Osteoblast (primary cell): ENCODE measurements at places on chromosomes 13 and 19. TPM values are rescaled to one million over a fixed set of nuclear protein-coding genes. Genes with fewer than 3 reads are reported as not detected.

- no peak for DNase-seq
- H3K36me3 ChIP-seq, result no peaks in the 10 kb centered on the region
- H3K4me1 ChIP-seq, result no peaks in the 10 kb centered on the region
- no peaks in the 10 kb centered on the region for H3K27me3 ChIP-seq
These were observed 206.0 kb downstream of the FGF14 start for GRCh38 chr13:102195566-102196462.

DNA sequence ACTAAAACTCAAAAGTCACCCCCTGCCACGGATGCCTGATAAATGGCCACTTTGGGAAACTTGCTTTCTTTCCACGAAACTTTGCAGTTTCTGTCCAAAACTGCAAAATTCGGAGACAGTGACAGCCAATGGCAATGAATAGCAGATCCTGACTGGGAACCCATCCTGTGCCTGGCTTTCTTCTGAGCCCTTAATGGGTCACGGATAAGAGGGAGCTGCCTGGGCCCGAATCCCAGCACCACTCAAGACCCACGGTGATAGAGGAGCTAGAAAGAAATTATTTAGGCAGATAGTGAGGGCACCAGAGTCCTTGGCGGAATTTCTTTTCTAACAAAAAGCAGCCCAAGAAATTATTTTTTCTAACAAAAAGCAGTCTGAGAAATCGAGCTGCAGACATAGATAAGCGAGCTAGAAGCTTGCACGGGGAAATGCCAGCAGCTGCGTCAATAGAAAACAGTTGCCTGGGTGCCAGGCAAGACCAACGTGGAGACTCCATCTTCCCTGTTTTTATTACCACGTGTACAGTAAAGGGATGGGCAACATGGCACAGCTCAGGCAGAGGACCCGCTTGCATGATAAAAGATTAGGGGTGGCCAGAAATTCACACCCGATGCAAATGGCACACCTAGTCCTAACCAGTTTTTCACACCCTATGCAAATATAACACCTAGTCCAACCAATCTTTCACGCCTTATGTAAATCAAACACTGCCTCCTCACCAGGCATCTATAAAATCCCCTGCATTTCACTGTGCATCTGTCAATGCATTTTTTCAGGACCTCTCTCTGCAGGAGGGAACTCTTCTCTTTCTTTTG, 7.1 kb upstream of the HSH2D start:
- H3K27me3 ChIP-seq, result no peaks in the 10 kb centered on the region
- H3K4me1 ChIP-seq, result no peaks in the 10 kb centered on the region
- H3K36me3 ChIP-seq, result peaks cover 21% of the 10 kb centered on the region

DNA sequence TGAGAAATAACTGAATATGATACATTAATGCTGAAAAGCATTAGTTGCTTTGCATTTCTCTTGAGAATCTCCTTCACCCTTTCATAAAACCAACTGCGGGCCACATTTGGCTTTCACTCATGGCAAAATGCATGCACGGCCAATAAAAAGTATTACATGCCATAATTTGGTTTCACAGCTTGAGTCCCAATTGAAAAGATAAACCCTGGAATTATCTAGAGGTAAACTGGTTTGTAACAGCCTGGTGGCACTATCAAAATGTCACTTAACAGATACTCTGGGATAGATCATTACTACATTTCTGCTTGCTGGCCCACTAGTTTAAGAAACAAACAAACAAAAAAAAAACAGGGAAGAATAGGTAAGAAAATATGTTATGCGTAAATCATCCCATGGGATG, 3.9 kb downstream of the OBI1 start:
- peaks cover 11% of the 10 kb centered on the region for H3K4me1 ChIP-seq
- H3K4me3 ChIP-seq, result no peak overlapping the region
- H3K27ac ChIP-seq, result no peak overlapping the region
- no peaks in the 10 kb centered on the region for H3K27me3 ChIP-seq
- DNase-seq, result no peak
- peaks cover 3% of the 10 kb centered on the region for H3K36me3 ChIP-seq

The ZNF101 gene
- total RNA-seq, result 7.2 and 9.4 TPM in 2 replicates

DNA sequence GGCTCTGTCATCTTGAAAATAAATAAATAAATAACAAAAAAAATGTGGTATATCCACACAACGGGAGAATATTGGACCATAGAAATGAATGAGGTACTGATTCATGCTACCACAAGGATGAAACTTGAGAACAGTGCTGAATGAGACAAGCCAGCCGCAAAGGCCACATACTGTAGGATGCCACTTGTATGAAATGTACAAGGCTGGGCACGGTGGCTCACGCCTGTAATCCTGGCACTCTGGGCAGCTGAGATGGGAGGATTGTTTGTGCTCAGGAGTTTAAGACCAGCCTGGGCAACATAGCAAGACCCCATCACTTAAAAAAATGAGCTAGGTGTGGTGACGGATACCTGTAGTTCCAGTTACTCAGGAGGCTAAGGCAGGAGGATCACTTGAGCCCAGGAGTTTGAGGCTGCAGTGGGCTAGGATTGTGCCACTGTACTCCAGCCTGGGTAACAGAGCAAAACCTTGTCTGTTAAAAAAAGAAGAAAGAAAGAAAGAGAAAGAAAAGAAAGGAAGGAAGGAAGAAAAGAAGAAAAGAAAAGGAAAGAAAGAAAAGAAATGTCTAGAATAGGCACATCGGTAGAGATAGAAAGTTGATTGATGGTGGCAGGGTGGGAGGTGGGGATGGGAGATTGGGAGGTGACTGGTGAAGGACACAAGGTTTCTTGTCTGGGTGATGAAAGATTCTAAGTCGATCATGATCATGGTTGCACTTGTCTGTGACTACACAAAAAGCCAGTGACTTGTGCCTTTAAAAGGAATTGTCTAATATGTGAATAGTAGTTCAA, 20.3 kb downstream of the HPN start:
- H3K4me3 ChIP-seq, result no peak overlapping the region
- H3K36me3 ChIP-seq, result no peaks in the 10 kb centered on the region
- no peaks in the 10 kb centered on the region for H3K27me3 ChIP-seq
- H3K4me1 ChIP-seq, result no peaks in the 10 kb centered on the region
- DNase-seq, result peak; percentile 83

DNA sequence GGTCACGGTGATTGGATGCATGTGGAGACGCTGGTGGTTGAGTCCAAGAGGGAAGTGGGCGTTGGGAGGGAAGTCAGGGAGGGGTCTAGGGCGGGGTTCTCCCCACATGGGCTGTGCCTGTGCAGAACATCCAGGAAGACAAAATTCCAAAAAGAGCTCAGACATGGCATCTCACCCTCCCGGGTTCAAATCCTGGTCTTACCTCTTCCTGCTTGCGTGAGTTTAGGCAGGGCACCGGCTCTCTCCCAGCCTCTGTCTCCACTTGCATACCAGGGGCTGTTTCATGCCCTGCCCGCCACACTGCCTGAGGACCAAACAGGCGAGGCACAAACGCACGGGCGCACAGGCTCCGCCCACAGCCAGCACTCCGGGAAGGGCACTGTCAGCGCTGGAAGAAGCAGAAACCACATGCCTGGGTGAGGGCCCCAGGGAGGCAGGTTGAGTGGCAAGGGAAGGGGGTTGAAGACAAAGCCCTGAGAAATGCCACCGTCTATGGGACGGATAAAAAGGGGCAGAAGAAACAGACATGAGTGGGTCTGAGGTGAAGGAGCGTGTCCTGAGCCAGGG, 123.6 kb upstream of the SOX1 start:
- no peaks in the 10 kb centered on the region for H3K36me3 ChIP-seq
- H3K4me3 ChIP-seq, result no peak overlapping the region
- H3K4me1 ChIP-seq, result no peaks in the 10 kb centered on the region
- H3K27ac ChIP-seq, result no peak overlapping the region

DNA sequence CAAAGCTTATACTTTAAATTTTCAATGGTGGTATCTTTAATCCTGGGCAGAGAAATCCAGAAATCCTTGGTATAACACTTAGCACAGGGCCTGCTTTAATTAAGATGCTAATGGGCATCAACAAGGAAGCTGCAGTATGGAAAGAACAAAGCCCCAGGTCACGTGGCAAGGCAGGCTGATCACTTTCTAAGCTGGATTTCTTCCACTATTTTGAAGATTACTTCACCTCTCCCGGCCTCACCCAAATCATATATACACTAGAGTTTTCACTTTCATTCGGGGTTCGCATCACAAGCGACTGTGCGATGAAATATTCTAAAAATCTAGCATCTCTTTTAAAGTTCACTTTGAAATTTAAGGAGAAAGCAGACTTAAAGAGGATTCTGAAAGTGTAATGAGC, 71.8 kb downstream of the STARD13 start:
- peaks cover 51% of the 10 kb centered on the region for H3K4me1 ChIP-seq
- no peaks in the 10 kb centered on the region for H3K27me3 ChIP-seq
- peaks cover 21% of the 10 kb centered on the region for H3K36me3 ChIP-seq
- peak overlapping the region; percentile 29 for H3K4me3 ChIP-seq
- peak overlapping the region; percentile 93 for H3K27ac ChIP-seq

GRCh38 chr13:101384929-101385328, 31.4 kb downstream of the NALCN start:
- H3K4me1 ChIP-seq, result peaks cover 19% of the 10 kb centered on the region
- H3K36me3 ChIP-seq, result no peaks in the 10 kb centered on the region

DNA sequence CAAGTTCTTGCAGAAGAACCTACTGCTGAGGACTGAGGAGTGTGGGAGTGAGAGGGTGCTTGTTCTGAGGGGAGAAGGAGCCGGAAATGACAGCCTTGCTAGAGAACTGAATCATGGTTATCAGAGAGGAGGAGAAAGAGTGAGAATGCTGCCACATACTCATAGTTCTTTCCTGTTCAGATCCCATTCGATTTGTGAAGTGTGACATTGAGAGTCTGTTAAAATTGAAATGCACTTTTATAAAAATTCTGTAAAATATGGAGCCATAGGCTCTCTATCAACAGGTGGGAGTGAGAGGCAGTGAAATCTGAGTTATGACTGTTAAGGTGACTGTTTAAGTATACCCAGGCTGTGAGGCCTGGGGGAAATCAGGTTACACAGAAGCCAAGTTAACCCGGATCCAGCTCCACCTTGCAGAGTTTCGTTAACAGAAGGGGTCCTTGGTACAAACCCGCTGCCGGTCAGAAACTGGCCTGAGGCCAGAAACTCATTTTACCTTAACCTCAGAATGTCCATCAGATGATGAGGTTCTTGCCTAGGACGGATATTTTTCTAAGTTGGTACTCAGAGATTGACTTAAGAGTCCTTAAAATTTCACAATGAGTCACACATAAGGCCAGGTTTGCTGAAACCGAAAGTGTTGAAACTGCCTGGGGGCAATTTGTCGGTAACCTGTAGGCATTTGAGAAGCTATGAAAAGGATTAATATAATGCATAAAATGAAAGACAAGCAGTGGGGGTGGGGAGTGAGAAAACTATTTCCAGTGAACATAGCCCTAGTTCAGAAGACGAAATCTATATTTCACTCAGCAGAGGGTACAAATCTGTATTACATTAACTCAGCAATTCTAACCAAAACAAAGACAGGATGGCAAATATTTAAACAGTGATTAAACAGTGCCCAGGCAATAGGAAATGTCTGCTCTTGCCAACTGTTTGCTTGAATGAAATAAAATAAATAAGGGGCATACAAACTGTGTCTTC, 350.5 kb downstream of the KCNRG start:
- H3K4me1 ChIP-seq, result peaks cover 8% of the 10 kb centered on the region
- H3K36me3 ChIP-seq, result no peaks in the 10 kb centered on the region
- peak overlapping the region; percentile 9 for H3K27ac ChIP-seq

GRCh38 chr13:46628622-46629365, 75.8 kb downstream of the LRCH1 start:
- H3K36me3 ChIP-seq, result no peaks in the 10 kb centered on the region
- no peak for DNase-seq
- peaks cover 18% of the 10 kb centered on the region for H3K4me1 ChIP-seq
- no peak overlapping the region for H3K27ac ChIP-seq
- no peaks in the 10 kb centered on the region for H3K27me3 ChIP-seq

DNA sequence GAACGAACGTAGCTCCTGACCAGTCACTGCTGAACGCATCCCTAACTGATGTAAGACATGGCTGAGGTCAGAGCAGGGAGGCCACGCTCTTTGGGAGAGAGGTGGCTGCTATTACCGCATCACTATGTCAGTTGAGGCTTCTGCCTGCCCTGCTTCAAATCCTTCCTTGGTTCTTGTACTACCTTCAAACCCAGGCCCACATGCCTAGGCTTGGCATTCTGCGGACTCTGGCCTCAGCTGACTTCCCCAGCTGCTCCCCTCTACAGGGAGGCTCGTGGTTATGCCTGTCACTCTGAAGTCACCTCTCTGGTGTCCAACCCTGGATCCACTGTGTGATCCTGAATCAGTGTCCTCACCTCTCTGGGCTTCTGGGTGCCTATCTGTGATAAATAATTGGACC, 14.8 kb upstream of the MEIS3 start:
- no peak overlapping the region for H3K4me3 ChIP-seq
- H3K4me1 ChIP-seq, result peaks cover 4% of the 10 kb centered on the region
- H3K27ac ChIP-seq, result no peak overlapping the region
- H3K36me3 ChIP-seq, result no peaks in the 10 kb centered on the region
